Foreskin fibroblast (primary cell): ENCODE measurements at places on chromosomes 13 and 19.
A peak's percentile ranks its signal among the peaks of the same experiment; 100 is the strongest.

DNA sequence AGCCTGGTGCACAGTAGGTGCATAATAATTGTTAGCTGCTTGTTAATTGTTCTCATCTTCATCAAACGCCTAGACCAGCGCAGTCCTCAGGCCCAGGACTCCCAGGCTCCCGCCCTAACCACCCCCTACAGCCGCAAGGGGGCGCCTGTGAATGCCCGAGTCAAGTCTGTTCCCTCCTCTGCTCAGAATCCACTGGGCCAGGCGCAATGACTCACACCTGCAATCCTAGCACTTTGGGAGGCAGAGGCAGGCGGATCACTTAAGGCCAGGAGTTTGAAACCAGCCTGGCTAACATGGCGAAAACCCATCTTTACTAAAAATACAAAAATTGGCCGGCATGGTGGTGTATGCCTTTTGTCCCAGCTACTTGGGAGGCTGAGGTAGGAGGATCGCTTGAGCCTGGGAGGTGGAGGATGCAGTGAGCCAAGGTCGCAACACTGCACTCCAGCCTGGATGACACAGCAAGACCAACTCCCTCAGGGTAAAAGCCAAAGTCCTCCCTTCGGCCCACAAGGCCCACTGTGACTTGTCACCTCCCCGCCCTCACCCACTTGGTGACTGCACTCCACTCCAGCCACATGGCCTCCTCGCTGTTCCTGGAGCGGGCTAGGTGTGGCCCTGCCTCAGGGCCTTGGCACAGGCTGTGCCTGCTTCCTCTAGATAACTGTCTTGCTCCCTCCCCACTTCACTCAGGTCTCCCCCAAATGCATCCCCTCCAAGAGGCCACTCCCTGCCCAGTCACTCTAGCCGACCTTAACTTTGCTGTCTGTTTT, 9.1 kb downstream of the ZNF653 start:
- DNase-seq: peak; percentile 69

DNA sequence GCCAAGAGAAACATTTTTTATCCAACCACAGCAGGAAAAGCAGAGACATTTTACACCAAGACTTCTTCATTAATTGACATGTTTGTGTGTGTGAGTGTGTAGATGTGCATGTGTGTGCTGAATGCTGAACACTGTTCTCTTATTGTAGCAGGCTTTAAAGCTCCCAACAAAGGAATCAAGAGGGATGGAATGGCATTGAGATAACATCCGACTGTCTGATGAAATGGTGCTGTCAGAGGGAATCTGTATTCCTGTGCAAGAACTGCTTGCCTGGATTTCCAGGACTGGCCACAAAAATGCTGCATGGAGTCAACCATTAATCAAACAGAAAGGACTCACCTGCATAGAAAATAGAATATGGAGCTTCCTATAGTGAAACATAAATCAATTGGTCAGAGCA, 354.0 kb downstream of the UQCRFS1 start:
- DNase-seq: no peak

DNA sequence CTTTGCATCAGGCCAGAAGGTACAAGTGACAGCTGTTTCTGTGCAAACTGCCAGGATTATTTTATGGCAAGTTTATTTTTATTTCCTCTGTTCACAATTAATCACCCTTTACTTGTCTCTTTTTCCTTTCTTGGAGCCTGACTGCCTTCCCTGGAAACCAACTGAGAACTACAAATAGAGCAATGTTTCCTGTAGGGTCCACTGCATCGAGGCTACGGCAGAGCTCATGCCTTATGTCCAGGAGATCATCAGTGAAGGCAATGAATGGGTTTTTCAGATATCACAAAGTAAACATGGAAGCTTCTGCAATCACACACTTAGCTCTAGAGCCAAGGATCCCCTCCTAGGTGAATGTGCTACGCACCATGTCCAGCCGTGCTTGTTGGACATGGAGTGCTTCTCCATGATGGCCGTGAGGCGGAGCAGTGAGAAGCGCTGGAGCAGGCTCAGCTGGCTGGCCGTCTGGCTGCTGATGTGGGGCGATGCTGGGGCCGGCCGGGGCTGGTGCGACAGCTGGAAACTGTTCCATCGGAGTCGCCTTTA, 110.9 kb downstream of the KL start:
- peak; percentile 65 for DNase-seq

GRCh38 chr13:109720758-109721184, 65.6 kb downstream of the IRS2 start:
- no peak for DNase-seq

DNA sequence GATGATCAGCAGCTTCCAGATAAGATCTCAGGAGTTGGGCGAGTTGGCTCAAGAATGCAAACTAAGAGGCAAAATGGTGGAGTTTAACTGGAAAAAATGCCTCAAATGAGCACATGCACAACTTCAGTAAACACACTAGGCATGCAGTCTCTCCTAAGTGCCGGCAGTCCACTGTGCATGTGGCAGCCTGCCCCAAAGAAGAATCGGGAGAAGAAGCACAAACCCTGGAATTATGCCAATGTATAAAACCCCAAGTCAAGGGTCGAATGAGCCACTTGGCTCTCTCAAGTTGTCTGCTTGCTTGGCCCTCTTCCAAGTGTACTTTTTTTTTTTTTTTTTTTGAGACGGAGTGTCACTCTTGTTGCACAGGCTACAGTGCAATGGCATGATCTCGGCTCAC, 53.3 kb upstream of the SLITRK1 start:
- no peak for DNase-seq

DNA sequence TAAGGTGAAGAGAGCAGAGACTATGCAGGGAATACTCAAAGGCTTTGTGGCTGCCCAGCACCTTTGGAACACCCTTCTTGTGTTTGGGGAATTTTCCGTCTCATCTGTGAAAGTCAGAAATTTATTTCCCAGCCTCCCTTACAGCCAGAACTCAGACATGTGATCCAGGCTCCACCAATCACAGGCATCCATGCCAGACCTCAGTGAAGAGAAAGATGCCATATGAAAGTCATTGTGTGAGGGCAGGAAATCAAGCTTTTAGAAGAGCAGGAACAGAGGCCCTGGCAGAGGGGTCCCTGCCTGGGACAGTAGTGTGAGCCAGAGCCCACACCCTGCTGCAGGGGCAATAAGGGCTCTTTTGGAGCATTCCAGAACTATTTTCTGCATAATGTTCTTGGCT, 12.1 kb downstream of the CCDC70 start:
- DNase-seq: no peak

GRCh38 chr13:81987159-81987558, 1646.2 kb upstream of the SPRY2 start:
- DNase-seq: no peak

DNA sequence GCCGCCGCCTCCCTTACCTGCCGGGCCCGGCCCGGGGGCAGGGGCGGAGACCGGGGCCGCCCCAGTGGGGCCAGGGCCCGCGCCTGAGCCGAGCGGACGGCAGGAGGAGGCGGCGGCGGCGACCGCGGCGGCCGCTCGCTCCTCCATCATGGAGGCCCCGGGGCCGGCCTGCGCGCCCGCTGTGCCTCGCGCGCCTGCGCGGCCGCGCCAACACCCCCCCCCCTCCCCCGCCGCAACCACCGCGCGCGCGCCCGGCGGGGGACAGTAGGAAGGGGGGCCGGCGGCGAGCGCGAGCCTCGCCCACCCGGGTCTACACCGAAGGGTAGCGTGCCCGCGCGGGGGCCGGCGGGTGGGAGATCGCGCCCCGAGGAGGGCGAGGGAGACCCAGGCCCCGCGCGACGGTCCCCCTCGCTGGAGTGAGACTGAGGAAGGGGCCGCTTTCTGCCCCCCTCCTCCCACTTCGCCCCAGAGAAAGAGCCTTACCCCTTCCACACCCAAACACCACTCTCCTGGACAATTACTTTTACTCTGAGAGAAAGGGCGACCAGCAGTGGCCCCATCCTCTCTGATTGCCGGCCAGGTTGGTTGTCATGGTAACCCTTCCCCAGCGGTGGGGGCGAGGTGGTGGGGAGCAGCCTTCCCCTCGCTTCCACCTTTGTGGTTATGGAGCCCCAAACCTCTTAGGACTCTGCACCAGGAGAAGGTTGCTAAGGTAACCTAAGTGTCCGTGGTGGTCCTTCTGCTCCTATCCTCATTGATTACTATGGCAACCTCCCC, at the start of gene STRN4:
Gene STRN4 (minus strand): TSS at position 170 of the 777 bp plus-strand sequence. CDS start 20 bp downstream, at position 150.
- DNase-seq: peak; percentile 57

- no peak for DNase-seq
These were observed 10.6 kb downstream of the CAPN12 start for GRCh38 chr19:38733493-38734175.

GRCh38 chr13:60623151-60623550, 226.1 kb downstream of the TDRD3 start:
- no peak for DNase-seq

GRCh38 chr13:94778585-94778984, 66.2 kb upstream of the SOX21 start:
- DNase-seq: no peak

GRCh38 chr13:73731564-73731963, 402.6 kb downstream of the KLF12 start:
- DNase-seq: no peak

GRCh38 chr19:6271721-6272410, 7.9 kb downstream of the MLLT1 start:
- peak; percentile 55 for DNase-seq

GRCh38 chr19:56351208-56351607, 36.6 kb upstream of the ZSCAN5A start:
- DNase-seq: no peak

DNA sequence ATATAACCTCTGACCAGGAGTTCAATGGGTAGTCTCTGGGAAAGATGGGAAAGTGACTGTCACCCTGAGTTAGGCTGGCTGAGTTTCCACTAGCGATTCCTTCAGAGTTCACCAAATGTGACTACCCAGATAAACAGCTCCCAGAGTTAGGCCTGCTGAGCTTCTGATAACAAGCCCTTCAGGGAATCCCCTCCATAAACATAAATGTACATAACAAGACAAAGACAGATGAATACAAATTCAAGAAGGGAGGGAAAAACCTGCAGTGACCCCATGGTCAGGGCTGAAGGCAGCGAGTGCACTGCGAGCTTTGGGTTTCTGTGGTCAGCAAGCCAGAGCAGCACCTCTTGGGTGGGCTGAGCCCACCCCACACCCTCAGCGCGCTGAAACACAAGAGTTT, 25.4 kb upstream of the CEACAM4 start:
- DNase-seq: no peak

GRCh38 chr19:20611866-20612265, 46.3 kb upstream of the ZNF737 start:
- no peak for DNase-seq

DNA sequence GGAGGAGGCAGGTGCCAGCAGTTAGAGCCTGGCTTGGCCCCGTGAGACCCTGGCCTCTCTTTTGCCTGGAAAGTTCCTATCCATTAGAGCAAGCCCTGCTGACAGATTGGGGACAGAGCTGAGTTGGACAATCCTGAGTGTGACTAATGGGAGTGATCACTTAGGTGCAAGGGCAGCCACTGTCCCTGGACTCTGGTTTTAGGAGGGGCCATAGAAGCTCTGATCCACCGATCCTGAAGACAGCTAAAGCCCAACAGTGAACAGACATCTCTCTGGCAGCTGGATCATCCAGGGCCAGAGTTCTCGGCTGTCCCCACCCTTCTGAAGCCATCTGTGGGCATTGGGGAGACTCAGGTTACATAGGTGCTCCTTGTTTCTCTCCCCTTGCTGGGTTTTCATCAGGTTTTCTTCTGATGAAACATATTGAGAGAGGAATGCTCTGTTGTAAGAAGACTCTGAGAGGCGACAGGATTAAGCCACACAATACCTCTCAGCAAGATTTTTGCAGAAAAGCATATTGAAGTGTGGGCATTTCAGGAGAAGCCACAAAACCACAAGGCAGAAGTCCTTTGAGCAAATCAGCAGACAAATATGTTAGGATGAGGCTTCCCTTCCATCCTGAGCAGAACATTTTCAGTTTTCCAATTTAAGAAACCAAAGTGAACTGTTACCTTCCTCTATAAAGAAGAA, 288.0 kb upstream of the MAB21L1 start:
- peak; percentile 66 for DNase-seq

DNA sequence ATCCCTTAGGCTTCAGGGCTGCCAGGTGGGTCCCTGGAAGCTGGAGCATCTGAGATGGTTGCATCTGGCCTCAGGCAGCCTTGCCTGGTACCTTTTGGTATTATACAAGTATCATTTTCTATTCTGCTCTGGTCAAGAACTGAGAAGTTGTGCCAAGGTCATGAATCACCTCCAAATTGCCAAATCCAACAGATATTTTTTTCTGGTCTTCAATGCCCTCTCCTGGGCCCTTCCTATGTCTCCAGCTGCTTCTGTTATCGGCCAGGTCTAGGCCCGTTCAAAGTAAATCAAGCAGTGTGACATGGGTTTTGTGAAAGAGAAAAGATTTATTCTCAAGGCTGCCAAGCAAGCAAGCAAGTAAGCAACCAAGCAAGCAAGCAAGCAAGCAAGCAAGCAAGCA, 271.1 kb upstream of the MAB21L1 start:
- DNase-seq: no peak

- peak; percentile 41 for DNase-seq
These were observed 66.7 kb downstream of the FAM216B start for GRCh38 chr13:42847891-42848663.

DNA sequence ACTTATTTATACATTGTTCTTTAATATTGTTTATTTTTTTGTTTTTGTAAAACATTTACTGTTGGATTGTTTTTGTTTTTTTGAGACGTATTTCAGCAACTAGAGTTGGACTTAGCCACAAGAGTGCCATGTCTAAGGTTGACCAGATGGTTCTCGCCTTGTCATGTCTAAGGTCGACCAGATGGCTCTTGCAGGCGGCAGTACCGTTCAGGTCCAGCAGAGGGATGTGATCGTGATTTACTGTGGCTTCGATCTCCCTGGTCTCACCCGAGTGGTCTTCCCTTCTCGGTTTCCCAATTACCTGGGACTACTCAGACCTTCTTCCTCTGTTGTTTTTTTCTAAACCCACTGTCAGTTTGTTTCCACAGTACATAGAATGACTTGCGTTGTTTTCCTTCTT, 1438.6 kb downstream of the UQCRFS1 start:
- no peak for DNase-seq

DNA sequence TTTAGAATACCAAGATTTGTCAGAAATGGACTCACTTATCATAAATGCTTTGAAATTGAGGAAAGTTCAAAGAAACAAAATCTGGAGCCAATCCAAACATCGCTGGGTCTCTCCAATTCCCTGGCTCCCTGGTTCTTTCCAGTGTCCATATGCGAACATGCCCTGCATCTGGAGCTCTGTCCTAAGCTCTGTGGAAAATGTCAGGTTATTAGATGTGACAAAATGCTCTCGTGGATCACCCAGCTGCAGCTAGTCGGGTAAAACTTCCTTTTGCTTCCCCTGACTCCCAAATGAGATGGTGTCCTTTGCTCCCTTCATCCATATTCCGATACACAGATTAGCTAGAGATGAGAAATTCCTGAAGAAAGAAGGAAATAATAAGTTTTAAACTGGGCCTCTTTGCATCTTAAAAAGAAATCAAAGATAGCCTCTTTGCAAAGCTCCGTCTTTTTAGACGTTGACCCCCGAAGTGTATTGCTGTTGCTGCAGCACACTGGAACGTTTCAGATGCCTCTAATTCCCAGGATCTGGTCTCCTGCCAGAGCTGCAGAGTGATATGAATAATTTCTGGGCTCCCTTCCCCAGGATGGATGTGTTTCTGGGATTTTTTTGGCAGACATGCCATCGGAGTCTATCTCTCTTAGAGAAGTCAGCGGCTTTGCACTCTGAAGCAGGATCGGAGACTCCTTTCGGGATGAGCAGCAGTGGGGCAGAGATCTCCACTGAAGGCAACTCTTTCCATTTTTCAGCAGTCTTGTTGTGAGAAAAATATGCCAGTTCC, 102.9 kb downstream of the TEX26 start:
- DNase-seq: peak; percentile 33
